ENCODE measurements at places on chromosomes 1 and 21.
A peak's percentile ranks its signal among the peaks of the same experiment; 100 is the strongest.

DNA sequence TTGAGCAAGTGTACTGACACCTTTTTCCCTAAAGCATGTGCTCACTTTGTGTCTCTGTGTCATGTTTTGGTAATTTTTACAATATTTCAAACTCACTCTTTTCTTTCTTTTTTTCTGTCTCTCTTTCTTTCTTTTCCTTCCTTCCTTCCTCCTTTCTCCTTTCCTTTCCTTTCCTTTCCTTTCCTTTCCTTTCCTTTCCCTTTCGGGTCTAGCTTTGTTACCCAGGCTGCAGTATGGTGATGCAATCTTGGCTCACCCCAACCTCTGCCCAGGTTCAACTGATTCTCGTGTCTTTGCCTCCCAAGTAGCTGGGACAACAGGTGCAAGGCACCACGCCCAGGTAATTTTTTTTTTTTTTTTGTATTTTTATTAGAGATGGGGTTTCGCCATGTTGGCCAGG, 60.4 kb upstream of the TINAGL1 start:
- no peak for DNase-seq

DNA sequence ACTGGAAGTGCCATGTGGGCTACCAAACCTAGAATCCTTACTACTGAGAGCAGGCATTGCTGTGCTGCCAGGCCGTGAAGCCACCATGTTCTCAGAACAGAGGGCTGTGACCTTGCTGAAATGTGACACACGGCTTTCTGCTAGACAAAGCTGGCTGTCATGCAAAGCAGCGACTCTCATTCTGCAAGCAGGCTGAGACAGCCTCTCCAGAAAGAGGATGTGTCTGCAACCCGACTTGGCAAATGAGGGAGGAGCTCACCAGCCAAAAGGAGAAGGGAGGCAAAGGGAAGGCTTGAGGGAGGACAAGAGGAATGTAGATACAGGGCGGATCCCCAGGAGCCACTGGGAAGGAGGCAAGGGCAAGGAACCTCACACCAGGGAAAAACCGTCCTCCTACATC, 85.7 kb upstream of the KRTAP19-8 start:
- no peak for DNase-seq

DNA sequence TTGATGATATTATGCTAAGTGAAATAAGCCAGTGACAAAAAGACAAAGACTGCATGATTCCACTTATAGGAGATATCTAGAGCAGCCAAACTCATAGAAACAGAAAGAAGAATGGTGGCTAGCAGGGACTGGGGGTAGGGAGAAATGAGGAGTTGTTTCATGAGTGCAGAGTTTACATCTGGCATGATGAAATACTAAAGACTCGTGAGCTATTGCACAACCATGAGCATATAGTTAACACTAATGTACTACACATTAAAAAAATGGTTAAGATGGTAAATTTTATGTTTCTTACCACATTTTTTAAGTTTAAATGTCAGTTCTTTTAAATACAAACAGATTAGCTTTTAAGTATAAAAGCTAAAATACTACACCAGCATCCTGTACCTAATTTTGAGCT, 57.8 kb downstream of the ESRRG start:
- DNase-seq: no peak

DNA sequence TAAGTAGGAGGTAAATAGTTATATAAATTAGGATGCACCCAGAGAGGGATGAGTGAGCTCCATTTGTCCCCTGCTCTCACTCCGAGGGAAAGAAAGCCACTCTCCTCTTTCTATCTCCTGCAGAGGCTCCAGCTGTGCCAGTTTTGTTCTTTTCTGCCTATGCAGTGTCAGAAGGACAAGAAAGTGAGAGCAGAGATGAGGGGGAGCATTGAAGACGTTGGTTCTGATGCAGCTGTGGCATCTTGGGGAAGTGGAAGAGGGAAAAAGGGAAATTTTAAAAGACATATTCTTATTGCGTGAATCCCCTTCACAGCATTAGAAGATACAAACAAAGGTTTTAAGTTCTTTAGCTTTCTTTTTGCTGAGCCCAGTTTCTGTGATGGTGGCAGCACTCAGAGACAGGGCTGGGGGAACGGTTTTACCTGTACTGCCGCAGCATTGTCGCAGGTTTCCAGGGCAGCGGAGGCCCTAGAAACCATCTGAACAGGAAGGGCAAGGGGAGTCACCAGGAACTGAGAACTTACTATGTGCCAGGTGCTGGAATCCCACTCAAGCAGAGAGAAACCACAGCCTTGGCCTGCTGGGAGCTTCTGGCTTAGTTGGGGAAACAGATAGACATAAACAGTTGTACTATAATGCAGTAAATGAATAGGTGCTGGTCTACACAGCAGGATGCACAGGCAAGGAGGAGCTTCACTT, 44.9 kb upstream of the USP24 start:
- no peak for DNase-seq

- DNase-seq: no peak
Measured at GRCh38 chr1:63368131-63368530, 704 bp downstream of the ALG6 start.

GRCh38 chr1:7501723-7502603, 269.1 kb upstream of the VAMP3 start:
- DNase-seq: no peak

DNA sequence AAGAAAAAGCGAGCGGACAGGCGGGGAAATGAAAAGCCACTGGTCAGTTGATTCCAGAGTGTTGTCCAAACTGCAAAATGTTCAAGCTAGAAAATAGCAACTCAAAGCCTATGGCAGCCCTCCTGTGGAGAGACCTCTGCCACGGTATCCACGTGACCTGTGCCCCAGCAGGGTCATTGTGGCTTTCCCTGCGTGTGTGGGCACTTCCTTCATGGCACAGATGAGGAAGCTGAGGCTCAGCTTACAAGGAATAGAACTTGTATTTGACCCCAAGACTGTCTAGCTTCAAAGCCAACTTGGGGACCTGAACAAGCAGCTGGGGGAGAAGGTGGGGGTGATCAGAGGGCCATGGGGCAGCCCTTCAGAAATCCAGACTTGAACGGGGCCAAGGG, 15.6 kb upstream of the PLEKHG5 start:
- DNase-seq: no peak

- no peak for DNase-seq
Measured at GRCh38 chr1:12052997-12053686, 10.0 kb upstream of the TNFRSF8 start.

DNA sequence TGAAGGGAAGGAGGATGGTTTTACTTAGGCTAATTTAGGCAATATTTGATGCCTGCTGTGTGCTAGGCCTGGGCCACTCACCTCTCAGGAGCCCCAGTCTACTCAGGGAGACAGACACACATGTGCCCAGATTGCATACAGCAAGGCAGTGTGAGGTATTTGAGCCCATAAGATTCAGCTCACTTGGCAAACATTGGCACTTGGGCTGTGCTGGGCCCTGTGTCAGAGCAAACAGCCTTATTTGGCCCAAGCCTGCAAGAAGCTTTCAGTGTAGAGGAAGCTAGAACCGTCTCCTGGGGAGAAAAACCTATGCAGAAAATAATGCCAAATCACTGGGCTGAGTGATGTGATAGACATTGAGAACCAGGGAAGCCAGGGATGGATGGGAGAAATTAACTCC, 3.9 kb upstream of the SYNC start:
- DNase-seq: no peak

- DNase-seq: no peak
Measured at GRCh38 chr1:232426801-232427200, 203.1 kb downstream of the SIPA1L2 start.

DNA sequence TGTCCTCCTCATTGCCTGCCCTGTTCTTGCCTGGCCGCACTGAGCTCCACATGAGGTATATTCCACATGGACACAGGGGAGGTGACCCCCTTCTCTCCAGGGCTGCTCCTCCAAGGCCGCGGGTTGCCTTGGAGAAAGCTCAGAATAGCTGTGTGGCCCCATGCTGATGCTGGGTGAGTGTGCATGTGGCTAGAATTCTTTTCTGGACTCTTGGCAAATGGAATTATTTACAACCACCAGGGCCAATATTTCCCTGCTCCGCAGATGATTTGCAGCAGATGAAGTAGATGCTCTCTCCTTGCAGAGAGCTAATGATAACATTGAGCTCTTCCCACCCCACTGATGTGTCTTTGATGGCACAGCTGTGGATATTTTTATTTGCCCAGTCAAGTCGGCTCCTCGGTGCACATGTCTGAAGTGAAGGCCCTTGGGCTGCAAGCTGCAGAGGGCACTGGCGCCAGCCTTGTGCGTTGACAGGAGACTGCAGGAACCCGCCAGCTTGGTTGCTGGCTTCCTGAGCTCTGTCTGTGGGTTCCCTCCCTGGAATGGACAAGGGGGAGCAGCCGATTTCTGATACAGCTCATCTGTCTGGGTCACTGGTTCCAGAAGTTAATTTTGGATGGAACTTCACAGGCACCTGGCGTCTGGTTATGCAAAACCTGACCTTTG, 404.7 kb upstream of the VAMP3 start:
- no peak for DNase-seq

- DNase-seq: no peak
Measured at GRCh38 chr1:226712742-226713419, 26.2 kb downstream of the ITPKB start.

- no peak for DNase-seq
Measured at GRCh38 chr1:220827445-220828178, 40.9 kb downstream of the MTARC1 start.

GRCh38 chr1:217747156-217747769, 116.1 kb downstream of the SPATA17 start:
- peak; percentile 6 for DNase-seq

GRCh38 chr1:76074321-76075187, at the start of gene ST6GALNAC3:
TSS of gene ST6GALNAC3 (plus strand) at chr1:76074746.
- peak; percentile 76 for DNase-seq

DNA sequence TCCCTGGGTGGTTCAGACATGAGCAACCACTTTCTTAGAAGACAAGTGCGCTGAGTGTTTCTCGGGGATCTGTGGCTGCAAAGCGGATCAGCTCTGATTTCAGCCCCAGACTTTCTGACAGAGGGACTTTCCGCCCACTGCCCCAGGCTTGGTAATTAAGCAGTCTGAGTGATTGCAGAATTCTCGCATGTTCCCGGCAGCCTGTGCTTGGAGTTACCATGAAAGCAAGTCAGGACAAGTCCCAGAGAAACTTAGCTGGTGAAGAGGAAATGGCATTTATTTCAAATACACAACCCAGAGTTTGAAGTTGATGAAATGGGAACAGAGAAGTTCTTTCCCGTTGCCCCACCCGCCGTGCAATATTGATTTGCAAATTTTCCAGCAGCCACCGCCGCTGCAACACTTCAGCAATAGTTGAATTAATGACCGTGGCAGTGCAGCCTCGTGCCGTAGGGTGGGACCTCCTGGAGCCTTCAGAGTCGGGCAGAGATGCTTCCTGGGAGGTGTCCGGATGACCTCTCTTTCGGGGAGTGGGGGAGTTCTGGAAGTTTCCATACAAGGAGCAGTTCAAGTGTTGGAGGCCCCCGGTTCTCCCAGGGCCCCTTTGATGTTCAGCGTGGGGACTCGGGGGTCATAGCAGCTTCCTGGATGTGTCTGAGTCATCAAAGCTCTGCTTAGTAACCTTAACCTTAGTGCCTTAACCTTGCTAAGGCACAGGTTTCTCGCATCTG, 134.7 kb downstream of the KAZN start:
- no peak for DNase-seq

GRCh38 chr21:45644041-45644906, 749 bp downstream of the PCBP3 start:
- DNase-seq: no peak

GRCh38 chr1:38243106-38243505, 196.5 kb upstream of the POU3F1 start:
- no peak for DNase-seq

- no peak for DNase-seq
Measured at GRCh38 chr1:177340601-177341067, 169.9 kb downstream of the BRINP2 start.

DNA sequence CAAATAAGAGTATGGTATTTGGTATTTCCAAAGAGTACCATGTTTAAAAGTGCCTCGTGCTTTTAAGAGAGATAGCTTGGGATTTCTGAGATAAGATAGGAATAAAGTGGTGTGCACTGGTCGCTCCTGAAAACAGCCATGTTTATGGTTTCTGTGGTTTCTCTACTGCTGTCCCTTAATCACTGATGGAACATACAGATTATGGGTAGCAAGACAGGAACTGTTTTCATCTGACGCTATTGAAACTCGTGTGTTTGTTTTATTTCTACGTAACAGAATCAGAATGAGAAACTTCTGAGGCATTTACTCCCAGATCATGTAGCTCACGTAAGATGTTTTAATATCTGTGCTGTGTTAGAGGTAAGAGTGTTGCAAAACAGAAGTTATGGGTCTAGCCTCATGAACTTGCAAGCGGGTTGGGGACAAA, 126.0 kb downstream of the KIAA0319L start:
- no peak for DNase-seq

DNA sequence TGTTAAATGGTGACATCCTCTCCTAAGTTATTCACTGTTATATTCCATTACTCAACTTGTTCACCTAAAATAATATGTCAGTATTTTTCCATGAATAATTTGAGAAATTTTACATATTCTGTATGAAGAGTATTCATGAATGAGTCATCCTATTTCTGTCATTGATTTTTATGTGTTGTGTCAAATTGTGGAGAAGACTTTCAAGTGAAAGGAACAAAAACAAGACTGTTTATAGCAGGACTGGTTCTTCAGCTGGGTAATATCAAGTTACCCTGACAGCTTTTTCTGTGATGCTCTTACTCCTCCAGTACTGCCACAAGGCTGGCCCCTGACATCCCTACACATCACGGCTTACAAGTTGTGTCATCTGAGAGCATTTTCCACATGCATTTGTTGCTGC, 847.7 kb downstream of the NCAM2 start:
- DNase-seq: no peak

DNA sequence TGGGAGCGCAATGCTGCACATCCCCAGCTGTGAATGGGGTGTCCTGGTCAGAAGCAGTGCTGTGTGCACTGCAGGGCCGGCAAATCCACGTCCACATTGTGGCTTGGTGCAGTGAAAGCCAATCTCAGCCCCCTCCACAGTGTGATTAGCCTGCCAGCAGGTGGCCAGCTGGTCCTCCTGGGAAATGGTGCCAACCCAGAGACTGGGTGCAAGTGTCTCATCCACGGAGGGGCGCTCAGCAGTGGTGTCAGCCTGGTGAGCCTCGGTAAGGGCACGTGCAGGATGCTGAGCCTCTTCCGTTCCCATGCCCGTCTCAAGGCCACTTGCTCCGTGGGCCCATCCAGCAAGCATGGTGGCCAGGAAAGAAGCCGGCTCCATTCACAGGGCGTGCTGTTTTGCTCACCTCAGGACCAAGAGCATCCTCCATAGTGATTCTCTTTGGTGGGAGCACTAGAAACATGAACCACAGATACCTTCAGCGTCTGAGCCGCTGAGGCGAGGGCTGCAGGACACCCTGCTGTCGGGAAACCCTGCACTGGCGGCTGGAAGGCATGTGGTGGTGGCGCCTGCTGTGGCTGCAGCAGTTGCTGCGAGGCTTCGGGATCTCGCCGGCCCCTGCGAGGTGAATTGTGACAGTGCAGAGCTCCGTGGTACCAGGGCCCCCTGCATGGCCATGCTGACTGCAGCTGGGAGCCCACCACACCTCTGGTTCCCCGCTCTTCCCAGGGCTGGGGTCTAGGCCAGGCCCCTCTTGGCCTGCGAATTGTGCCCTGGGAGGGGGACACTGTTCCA, 2.0 kb upstream of the SMYD3 start:
- DNase-seq: no peak

DNA sequence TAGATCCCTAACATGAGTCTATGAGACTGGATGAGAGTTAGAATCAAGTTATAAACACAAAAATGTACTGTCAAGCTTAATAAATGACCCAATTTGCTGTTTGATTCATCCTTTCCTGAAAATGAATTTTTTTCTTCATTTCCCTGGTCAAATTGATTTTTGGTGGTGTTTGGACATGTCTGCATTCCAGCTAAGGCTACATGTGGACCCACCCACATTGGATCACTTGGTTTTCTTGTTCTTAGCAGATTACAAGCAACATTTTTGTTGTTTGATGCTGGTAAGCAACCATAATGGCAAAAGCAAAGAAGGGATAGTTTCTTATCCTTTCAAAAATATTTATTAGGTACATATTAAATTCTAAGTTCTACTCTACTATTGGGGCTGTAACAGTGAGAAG, 181.1 kb downstream of the NEK7 start:
- no peak for DNase-seq
